HS-27A (cell line): ENCODE measurements at places on chromosomes 6 and 20.
A peak's percentile ranks its signal among the peaks of the same experiment; 100 is the strongest.

GRCh38 chr6:15449011-15449410 is 203.1 kb downstream of the JARID2 start:
- DNase-seq = no peak

- no peak for DNase-seq
Observed at GRCh38 chr20:11832851-11833250, 84.8 kb upstream of the BTBD3 start.

GRCh38 chr6:168890306-168890980 is 363.2 kb downstream of the THBS2 start:
- DNase-seq = no peak

GRCh38 chr20:34525709-34526416 is 9.6 kb downstream of the DYNLRB1 start:
- peak; percentile 99 for DNase-seq

DNA sequence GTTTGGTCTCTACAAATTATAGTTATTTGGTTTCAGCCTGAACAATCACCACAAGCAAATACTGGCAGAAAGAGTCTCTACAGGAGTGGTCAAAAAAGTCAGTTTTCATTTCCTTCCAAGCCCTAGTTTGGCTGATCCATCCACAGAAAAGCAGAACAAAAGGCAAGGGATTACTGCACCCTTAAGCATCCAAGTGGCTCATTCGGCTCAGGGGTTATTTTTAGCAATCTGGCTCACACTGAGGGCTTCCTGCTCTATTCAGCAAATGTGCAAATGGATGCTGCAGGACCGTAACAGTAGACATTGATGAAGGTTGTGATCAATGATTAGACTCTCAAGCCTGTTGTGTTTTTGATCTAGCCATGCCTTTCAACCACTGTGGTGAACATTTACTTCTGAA is 62.2 kb upstream of the FABP7 start:
- no peak for DNase-seq

- DNase-seq = no peak
Observed at GRCh38 chr6:2099870-2100269, 145.5 kb downstream of the GMDS start.

- DNase-seq = no peak
Observed at GRCh38 chr6:164051427-164051826, 636.9 kb downstream of the QKI start.

GRCh38 chr20:51363378-51363777 is 179.1 kb downstream of the NFATC2 start:
- no peak for DNase-seq

GRCh38 chr6:39543095-39543494 is 182.1 kb downstream of the KIF6 start:
- DNase-seq = no peak

GRCh38 chr6:163419413-163420288 is 5.1 kb downstream of the QKI start:
- DNase-seq = no peak

DNA sequence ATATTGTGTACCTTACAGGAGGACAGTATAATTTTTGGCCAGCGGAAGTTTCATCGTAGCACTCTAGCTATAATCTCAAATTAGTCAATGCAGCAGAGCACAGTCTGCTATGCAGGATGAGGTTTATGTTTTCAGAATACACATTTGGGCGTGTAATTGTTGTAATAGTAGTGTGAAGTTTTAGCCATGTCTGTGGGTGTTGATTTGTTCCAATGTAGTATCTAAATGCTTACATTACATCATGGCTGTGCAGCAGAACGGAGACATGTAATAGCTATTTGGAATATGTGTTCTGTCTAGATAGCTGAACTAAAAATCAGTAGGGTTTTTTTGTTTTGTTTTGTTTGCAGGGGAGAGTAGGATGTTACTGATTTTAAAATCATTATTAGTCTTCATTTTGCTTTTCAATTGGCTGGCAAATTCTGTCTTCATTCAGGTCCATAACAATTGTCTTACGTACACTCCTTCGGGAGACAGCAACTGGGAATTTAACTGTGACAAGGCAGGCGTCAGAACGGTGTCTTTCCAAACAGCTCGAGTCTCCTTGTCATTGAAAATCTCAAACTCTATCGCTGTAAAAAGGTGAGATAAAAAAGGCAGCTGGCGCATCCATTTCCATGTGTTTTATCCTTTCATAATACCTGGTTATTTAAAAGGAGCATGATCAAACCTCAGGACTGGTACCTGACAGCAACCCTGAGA is 65.1 kb upstream of the CDH4 start:
- DNase-seq = no peak

GRCh38 chr6:79042088-79042798 is 35.8 kb downstream of the PHIP start:
- DNase-seq = no peak

- DNase-seq = no peak
Observed at GRCh38 chr6:28485482-28485881, 30.1 kb downstream of the GPX6 start.

- no peak for DNase-seq
Observed at GRCh38 chr6:119479860-119480655, 130.5 kb upstream of the MAN1A1 start.

GRCh38 chr6:134257516-134257915 is 60.4 kb downstream of the SGK1 start:
- DNase-seq = no peak

DNA sequence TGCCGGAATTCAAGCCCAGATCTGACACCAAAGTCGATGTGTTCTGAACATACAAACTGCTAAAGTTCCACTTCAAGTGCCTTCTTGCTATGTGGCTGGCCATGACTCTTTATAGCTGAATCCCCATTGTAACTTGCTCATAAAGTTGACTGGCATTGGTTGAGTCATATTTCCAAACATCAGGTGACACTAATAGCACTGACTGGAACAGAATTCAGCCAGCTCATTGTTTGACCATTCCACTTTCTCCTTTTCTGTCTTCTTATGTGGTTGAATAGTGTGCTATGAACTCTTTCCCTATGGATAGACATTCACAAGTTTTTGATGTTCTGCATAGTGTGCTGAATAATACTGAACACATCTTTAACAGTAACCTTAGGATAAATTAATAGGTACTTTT is 266.2 kb upstream of the ZFP64 start:
- DNase-seq = no peak

DNA sequence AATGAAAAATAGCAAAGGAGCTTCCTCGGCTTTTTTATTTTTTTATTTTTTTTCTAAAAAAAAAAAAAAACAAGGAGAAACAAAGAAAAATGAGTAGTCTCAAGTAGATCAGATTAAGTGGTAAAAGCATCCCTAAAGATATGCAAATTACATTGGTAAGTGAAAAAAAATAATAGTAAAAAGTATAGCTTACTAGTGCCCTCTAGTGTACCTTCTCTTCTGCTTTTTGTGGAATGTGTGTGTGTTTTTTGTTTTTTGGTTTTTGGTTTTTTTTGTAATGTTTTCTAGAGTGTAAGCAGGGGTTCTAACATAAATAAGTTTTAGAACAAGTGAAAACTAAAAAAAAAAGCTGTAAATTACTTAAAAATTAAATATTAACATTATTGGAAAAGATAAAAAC is 1062.0 kb downstream of the HACE1 start:
- DNase-seq = no peak

DNA sequence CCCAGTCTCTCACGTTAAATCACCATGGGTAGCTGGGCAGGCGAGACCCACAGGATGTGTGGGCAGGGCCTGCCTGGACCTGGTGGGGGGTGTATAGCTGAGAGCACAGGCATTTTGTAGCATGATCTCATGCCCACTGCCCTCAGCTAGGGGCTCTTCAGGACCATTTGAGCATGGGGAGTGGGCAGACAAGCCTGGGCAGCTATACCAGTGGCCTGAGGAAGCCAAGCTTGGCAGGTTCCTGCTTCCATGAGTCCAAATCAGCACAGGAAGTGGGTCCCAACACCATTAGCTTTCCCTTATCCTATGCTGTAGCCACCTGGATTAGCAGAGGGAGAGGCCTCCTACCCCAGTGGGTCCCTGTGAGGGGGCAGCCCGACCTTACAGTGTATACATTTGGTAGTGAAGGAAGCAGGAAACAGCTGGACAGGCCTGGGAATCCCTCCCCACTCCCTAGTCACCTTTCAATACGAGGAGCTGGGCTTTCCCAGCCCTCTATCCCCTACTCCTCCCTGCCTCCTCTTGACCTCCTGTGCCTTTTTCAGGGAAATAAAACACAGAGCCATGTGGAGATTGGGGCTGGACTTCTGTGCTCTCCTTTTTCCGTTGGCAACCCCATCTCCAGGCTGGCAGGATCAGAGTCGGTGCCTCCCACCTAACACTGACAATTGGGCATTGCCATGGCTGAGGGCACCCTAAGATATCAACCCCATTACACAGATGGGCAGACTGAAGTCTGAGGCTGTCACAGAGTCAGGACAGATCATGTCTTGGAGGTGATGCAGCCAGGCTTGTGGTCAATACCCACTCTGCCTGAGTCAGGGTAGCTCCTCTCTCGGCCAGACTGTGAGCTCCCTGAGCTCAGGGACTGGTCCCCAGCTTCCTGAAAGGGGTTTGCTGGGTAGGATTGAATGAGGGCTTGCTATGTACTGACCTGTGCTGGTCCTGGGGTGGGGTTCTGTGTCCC is 59.8 kb downstream of the MRPL14 start:
- no peak for DNase-seq

DNA sequence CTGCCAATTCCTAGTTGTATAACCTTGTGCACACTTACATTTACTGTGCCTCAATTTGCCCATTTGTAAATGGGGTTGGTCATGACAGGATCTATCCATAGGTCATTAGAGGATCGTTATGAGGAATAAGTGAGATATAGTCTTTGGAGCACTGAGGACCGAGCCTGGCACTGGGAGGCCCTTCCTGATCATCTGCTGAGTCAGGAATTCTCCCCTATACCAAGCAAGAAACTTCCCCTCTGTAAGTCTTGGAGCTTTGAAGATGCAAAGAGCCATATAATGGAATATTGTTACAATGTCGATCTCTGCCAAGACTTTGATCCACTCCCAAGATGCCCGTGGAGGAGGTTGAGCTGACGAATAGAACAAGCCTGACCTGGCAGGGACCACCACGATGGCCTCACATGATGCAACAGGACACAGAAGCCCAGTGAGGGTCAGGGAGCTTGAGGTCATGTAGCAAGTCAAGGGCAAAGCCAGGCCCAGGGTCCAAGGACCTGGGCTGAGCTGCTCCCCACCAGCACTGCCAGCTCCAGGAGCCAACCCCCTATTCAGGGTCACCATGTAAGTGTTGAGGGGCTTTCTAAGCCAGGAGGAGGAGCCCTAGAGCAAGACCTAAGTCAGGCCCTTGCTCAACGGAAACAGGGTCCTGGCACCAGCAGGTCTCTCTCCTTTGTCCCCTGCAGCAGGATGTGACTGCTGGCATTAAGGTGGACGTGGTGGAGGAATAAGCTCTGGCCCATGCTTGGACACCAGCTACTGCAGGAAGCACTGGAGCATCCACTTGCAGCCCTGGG is 16.7 kb downstream of the PDRG1 start:
- DNase-seq = no peak

- DNase-seq = no peak
Observed at GRCh38 chr6:41901882-41902519, 6.8 kb upstream of the USP49 start.

DNA sequence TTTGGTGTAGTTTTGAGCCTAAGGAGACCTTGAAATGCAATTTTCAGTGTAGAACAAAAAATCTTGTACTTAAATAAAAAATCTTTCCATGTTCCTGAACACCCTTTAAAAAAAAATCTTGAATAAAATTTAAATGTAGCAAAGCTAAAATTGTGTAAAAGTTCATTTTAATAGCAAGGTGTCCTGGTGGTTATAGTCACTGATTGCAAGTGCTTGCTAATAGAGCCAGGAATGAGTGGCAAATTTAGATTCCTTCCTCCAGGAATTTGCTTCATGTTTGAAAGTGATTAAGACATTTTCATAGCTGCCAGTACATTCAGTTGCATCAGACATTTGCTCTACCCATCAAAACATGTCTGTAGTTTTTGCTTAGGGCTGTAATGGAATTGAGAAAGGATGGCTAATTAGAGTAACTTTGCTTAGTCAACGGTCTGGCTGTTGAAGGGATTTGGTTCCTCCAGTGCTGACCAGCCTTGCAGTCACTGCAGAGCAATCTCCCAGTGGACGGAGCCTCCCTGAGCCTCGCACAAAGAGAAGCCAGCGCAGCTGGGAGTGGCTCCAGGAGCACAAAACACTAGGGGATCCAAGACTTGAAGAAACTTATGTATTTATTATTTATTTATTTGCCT is 36.5 kb downstream of the AKAP12 start:
- DNase-seq = no peak

- DNase-seq = peak; percentile 91
Observed at GRCh38 chr6:139577763-139578604, 203.5 kb upstream of the CITED2 start.

GRCh38 chr6:20875369-20875963 is 341.2 kb downstream of the CDKAL1 start:
- no peak for DNase-seq

DNA sequence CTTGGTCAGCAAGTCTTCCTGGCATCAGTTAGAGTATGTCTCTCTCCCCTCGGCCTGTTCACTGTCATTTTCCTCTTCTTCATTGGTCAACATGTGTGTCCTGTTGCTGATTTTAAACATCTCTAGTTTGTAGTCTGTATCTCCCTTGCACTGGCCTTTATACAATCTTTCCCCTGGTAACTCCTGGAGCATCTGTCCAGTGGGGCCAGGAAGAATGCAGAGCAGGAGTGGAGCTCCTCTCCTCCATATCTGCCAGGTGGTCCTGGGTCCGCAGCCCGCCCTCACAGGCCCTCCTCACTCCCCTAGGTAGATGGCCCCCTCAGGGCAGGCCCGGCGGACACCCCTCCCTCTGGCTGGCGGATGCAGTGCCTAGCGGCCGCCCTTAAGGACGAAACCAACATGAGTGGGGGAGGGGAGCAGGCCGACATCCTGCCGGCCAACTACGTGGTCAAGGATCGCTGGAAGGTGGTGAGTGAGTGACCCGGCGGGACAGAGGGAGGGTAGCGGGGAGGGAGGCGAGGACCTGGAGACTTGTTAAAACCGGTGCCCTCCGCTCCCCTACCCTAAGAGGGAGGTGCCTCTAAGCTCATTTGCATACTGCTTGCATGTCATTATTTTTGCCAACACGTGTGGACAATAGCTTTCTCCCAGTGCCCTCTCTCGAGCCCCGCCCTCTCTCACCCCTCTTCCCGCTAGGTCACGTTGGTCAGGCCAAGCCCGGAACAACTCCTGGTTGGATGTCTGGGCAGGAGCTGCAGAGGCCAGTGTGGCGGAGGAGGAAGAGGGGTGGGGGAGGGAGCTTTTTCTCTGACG is 3.2 kb downstream of the TTBK1 start:
- no peak for DNase-seq

GRCh38 chr20:50496773-50497385 is 13.3 kb upstream of the PTPN1 start:
- no peak for DNase-seq

DNA sequence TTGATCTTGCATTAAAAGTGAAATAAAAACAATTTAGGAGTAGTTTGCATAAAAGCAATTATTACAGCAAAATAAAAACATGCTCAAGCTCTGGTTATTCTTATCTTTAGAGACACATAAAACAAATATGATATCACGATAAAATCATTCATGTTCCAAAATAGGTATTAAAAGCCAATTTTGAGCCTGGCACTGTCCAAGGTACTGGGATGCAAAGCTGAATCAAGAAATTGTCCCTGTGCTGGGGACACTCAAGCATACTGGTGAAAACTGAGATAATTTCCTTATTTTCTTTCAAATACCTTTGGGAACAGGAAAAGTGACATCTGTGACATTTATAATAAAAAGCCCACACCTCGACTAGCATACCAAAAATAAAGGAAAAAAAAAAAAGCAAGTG is 931 bp upstream of the MTCL3 start:
- no peak for DNase-seq
